ENCODE measurements at places on chromosomes 1 and 21.

- DNase-seq: no peak
Measured at GRCh38 chr1:6603915-6604558, 1.4 kb upstream of the KLHL21 start.

DNA sequence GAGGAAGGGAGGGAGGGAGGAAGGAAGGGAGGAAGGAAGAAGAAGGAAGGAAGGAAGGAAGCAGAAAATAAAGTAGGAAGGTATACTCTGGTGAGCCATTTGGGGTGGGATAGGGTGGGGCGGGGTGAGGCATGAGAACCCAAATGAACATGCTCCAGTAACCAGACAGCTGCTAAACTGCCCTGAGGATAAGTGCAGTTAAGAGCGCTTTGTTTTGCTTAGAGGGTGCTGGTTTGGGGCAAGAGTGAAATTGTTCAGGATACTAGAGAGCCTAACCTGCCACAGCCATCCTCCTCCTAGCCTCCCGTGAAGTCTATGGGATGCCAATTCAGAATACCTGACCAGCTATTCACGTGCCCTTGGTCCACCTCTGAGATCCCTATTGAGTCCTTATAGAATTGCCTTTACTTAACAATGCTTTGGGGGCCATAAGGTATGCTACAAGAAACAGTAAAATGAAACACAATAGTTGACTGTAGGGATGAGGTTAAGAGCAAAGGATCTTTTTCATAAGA lies 59.0 kb upstream of the ATF3 start:
- DNase-seq: no peak

DNA sequence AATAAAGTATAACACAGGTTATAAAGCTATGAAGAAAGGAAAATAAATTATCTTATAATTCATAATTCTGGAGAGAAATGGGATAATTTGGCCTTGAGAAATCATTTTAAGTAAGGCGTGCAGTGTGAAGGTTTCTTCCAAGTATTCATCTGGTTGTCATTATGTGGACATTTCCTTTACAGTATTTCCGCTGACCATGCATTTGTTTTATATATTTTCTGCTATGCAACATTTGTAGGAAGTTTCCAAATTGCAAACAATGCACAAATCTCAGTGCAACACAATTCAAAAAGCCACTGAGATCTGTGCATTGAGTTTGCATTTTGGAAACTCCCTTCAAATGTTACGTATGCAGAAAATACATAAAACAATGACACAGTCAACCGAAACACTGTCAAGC lies 17.8 kb downstream of the ZNF670 start:
- DNase-seq: no peak

GRCh38 chr1:2411801-2412394 lies 466 bp downstream of the PEX10 start:
- DNase-seq: no peak

DNA sequence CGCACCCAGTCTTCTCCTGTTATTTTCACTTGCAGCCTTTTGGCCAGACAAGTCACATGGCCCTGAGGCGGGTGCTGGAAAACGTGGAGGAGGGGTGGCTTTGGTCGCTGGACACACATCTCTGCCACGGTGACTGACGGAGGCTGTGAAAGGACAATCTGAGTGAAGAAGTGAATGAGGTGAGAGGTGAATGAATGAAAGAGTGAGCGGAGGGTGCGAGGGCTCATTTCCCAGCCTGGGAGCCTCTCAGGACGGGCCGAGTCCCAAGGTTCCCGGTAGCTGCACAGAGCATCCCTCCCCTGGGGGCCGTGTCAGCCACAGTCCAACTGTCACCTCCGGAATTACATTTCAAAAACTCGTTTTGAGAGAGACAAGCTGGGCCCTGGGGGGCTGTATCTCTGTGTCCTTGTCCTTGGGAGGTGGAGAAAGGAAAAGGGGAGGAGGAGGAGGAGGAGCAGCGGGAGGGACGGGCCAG lies 89.6 kb downstream of the UBIAD1 start:
- DNase-seq: no peak

DNA sequence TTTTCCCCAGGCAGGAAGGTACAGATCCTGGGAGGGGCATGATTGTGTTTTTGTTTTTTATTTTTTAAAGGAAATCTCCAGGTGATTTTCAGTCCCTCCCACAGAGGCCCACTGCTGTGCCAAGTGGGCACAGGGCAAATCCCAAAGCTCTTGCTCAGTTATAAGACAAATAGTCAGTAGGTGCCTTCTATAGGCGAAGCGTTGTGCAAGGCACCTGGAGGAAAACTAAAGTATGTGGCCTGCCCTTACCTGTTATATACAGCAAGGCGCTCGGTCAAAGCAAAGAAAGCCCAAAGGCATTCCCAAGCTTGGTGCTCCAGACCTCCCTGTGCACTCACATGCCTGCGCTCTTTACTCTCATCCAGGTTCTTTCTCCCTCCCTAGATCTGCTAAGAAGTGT lies 81.0 kb downstream of the KCNJ15 start:
- no peak for DNase-seq

- DNase-seq: no peak
Measured at GRCh38 chr1:46583494-46583893, 20.6 kb downstream of the MKNK1 start.

DNA sequence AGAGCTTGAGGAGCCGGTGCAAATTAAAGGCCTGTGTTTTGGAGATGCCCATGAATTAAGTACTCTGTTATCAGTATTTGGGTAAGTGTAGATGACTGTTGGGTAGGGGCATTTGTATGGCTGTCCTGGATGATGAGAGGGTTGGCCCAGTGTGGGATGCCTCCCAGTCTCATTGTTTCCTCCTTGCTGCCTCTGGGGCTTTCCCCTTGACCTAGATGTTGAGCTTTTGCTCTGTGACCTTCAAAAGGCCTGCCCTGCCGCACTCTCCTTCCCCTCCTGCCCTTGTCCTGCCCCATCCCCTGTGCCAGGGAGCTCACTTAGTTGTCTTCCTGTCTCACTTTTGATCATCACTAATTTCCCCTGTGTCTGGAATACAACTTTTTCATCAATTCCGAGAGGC lies 10.0 kb downstream of the GALNT2 start:
- no peak for DNase-seq

- no peak for DNase-seq
Measured at GRCh38 chr21:36204980-36205379, 48.4 kb downstream of the DOP1B start.

DNA sequence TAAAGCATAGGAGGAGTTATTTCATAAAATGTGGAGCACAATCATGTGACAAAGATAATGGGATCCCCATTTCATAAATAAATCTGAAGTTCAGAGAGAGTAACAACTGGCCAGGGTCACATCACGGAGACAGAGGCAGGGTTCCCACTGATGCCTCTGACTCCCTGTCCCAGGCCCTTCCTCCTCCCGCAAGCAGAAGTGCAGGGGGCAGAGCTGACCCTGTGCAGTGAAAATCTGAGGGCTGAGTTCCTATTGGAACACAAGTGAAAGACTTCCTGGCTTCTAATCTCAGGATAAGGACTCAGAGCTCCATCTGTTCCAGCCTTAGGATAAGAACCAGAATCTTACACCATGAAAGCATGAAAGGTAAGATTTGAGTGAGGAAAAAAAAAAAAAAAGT lies 22.0 kb downstream of the SELL start:
- DNase-seq: no peak

DNA sequence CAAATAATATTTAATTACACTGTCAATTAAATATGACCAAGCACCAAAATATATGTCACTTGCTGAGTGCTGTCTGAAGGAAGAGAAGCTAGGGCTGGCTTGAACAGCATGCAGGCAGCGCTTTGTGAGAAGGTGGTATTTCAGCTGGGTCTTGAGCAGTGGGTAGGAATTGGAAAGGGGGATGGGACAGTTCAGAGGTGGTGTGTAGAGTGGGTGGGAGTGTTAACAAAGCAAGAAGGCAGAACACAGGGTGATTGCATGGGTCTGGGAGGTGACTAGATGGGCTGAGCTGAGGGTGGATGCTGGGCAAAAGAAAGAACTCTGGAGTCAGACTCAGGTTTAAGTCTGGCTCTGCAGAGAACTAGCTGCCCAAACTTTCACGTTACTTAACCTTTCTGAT lies 14.3 kb upstream of the ETV3 start:
- DNase-seq: no peak

DNA sequence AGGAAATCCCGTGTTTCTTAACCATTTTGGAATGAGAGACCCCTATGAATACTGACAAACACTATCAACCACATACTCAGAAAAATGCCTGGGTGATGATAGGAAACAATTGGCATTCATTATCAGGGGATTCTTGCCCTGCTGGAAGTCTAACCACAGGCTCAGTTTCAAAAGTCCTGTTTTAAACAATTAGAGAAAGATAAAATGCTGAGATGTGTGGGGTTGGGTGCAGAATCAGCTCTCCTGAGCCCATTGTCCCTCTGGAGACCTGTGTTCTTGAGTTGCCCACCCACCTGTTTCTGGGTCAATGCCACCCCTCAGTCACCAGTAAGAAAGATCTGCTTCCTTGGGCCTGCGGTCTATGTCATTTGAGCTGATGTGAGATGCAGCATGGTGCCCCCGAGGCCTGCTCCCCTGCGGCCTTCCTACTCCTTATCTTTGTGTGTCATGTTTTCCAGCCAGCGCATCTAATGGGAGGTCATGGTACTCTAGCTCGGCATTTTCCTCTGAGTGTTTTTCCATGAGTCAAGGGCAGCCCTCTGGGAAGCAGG lies 130.3 kb upstream of the PLXNA2 start:
- no peak for DNase-seq

- no peak for DNase-seq
Measured at GRCh38 chr1:117324357-117324756, 42.9 kb upstream of the MAN1A2 start.

DNA sequence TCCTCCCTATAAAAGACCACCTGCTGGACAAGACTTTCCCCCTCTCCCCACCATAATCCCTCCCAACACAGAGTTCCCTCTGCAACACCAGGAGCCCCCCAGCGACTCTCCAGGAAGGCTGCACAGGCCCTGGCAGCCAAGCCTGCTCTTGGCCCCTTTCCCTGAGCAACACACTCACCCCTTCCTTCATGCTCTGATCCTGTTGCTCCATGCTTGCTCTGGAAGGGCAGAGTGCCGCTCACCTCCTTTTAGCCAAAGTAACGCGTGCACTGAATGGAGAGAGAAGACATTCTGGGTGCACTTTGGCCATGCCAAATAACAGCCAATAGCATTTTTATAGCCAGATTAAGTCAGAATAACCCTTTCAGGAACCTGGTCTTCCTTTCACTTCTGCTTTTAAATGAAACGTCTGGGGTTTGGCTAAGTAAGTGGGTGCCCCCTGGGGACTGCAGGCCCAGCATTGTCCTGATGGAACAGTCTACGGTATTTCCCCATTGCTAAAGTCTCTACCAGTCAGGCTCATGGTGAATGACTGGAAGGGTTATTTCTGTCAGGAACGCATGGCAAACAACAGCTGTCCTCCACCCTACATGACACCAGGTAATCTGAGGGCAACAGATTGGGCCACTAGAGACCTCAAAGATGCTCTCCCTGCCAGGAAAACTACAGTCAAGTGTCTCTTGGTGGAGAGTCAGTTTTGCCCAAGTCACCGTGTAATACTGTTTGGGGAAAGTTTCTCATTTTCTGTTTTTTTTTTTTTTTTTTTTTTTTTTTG lies at the start of gene SLC2A5:
Gene SLC2A5 (minus strand): TSS at position 310 of the 775 bp plus-strand sequence. CDS start 99 bp downstream, at position 211.
- DNase-seq: peak; percentile 80

- no peak for DNase-seq
Measured at GRCh38 chr1:5973771-5974170, 18.5 kb downstream of the NPHP4 start.

GRCh38 chr1:233654658-233655280 lies 40.9 kb downstream of the KCNK1 start:
- no peak for DNase-seq

DNA sequence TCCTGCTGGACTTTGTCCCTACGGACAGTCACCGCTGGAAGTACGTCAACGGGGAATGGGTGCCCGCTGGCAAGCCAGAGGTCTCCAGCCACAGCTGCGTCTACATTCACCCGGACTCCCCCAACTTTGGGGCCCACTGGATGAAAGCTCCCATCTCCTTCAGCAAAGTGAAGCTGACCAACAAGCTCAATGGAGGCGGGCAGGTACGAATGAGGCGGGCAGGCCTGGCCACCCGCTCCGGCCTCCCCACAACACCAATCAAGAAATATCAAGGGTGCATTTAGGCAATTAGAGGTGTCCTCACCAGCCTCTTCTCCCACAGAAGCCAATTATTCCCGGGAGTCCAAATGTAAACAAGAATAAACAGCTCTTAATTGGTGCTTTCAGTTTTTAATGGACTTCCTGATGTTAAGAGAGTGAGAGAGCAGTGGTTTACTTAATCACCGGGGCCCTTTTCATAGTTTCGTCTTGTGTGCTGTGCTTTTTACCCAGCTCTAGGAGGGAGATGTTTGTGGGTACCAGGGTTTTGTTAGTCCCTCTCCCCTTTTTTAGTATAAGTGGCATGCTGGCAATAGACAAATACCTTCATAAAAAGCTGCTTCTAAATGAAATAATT lies 10.7 kb downstream of the TBX19 start:
- DNase-seq: no peak

DNA sequence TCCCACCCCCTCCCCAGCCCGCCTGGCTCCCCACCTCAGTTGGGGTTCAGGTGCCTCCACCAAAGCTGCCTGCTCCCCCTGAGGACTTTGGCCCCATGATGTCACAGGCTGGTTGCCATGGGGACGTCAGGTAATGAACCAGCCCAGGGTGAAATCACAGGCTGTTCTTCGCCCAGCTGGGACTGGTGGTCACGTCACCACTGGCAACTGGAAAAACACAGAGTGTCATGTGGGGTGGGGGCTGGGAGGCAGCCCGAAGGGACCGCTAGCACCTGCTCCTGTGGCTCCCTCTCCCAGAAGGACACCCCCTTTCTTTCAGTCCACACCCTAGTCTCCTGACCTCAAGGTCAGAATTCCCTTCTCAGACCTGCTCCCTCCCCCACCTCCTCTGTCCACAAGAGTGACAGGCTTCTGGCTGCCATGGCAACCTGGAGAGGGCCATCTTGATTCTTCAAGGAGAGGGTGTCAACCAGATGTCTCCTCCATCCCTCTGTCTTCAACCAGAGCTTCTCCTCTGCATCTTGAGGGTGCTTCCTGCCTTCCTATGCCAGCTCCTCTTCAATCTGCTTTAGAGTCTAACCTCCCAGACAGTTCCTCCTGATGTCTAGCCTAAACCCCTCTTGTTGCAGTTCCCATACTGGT lies 6.2 kb downstream of the FAM131C start:
- DNase-seq: no peak

DNA sequence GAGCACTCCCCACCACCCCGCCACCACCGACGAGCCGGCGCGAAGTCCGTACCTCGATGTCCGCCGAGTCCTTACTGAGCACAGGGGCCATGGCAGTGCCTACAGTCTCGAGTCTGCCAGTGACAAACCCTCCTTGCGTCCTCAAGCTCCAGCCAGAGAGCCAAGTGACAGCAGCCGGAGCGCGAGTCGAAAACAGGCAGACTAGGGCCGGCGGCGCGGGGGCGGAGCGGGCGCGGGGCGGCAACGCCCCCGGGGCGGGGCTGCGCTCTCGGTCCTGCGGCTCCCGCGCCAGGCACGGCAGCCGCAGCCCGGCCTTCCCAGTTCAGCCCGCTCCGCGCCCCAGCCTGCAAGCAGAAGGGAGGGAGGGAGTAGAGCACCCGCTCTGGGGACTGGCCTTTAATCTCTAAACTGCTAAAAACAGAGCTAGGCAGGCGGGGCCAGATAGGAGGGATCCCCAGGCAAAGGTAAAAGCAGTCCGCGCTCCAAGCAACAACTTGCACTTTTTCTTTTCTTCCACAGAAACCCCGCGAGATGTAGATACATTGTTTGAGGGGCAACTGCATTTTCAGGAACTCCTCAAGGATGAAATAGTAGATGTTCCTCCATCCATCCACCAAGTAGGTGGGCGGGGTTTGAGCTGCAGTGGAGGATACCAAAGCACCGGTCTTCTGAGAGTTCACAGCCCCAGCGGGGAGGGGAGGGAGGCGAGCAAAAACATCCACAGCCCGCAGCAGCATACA lies at the start of gene DPYD:
Gene DPYD (minus strand): TSS at position 203 of the 740 bp plus-strand sequence. CDS start 112 bp downstream, at position 91.
- peak; percentile 88 for DNase-seq

- DNase-seq: no peak
Measured at GRCh38 chr1:55369474-55369873, 154.3 kb upstream of the USP24 start.

Data from DMS 273 treated with DMSO at 0.1 percent for 48 hours (cell line).